ENCODE measurements at places on chromosomes 5 and 9.

GRCh38 chr5:68046445-68046844 is 169.1 kb upstream of the PIK3R1 start:
- DNase-seq, result no peak

DNA sequence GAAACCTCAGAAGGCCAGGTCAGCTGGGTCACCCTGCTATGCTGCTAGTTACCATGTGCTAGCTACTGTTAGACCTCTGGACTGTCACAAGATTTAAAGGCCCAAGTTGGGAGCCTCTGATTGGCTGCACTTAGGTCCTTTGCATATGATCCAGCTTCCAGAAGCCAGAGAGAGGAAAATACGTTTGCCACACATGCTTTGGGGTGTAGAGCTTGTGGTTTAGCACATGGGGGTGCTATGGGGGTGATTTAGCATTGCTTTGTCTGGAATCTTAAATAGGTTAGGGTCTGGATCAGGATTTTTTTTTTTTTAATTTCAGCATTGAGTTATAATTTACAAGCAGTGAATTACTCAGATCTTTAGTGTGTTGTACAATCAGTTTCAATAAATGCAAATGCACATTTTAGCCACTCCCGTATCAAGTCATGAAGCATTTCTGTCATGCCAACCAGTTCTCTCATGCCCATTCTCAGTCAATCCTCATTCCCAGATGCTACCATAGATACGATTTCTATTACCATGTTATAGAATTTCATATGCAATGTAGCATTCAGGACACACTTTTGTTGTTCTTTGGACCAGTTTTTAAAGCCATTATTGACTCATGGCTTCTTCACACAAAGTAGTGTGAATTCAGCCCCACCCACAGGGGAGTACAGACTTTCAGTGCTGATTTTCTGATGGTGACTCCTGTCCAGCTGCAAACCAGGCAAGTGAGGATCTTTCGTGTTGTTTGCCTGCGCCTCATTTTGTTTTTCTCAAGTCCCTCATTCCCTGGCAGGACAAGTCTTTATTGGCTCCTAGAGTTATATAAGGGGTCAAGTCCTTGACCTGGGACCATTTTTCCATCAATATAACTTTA is 250.4 kb downstream of the LRRC70 start:
- DNase-seq, result no peak

DNA sequence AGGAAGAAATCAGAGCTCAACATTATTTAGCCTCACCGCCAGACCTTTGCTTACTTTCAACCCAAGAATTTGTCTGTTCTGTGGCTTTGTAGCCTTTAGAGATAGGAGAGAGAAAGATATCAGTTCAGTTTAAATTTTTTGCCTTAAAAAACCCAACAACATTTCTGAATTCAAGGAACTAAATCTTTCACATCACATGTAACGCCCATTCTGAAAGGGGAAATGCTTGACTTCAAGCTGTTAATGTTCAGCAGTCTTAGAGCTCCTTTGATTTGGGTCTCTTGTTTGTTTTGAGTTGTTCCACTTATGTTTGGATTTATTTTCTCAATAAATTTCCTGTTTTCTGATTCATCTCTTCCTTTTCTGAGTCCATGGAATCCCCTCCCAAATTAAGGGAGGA is 294.5 kb downstream of the ARHGAP26 start:
- DNase-seq, result no peak

DNA sequence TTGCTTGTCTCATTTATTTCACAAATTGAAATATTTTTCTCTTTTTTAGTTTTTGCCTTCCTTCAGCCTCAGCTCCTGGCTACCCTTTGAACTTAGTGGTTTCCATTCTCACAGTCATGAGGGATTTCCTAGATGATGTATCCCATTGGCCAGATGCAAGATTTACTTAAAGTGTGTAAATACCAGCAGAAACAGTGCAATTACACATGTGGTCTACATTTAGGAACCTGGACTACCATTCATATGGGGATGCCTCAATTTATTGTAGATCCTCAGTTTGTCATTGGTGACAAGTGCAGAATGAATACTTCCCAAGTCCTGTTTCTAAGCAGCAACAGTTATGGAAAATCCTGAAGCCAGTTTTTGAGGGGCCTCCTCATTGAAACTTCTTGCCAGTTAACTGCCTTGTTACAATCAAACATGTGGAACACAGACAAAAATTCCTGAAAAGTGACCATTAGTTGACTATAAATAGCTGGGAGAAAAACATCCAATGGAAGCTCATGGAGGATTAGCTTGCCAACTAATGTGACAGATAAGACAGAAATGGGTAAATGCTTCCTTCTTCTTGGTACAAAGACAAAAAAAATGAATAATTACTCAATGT is 113.6 kb upstream of the FER start:
- DNase-seq, result no peak

GRCh38 chr9:13554626-13555025 is 275.1 kb upstream of the MPDZ start:
- DNase-seq, result no peak

- no peak for DNase-seq
Measured at GRCh38 chr9:121505903-121506735, 6.5 kb upstream of the GGTA1 start.

GRCh38 chr5:142465476-142465875 is 140.7 kb upstream of the SPRY4 start:
- DNase-seq, result no peak

DNA sequence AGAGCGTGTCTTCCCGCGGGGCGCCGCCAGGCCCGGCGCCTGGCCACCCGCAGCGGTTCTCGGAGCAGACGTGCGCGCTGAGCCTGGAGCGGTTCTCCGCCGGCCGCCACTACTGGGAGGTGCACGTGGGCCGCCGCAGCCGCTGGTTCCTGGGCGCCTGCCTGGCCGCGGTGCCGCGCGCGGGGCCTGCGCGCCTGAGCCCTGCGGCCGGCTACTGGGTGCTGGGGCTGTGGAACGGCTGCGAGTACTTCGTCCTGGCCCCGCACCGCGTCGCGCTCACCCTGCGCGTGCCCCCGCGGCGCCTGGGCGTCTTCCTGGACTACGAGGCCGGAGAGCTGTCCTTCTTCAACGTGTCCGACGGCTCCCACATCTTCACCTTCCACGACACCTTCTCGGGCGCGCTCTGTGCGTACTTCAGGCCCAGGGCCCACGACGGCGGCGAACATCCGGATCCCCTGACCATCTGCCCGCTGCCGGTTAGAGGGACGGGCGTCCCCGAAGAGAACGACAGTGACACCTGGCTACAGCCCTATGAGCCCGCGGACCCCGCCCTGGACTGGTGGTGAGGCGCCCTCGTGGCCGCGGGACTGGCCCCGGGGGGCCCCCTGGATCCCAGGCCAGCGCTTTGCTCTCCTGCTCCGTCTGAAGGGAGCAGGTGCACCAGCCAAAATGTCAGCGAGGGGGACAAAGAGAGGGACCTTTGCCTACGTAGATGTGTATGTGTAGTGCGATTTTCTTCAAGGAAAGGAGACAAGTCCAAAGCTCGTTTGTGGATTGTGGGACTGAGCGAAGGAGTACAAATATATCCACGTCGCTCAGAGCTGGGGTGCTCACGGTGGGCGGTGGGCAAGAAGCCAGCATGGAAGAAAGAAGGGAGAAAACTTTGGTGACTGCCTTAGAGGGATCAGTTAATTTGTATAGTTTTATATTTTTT is 19.5 kb downstream of the BTNL9 start:
- no peak for DNase-seq

GRCh38 chr9:125654121-125654520 is 52.9 kb downstream of the MAPKAP1 start:
- no peak for DNase-seq

DNA sequence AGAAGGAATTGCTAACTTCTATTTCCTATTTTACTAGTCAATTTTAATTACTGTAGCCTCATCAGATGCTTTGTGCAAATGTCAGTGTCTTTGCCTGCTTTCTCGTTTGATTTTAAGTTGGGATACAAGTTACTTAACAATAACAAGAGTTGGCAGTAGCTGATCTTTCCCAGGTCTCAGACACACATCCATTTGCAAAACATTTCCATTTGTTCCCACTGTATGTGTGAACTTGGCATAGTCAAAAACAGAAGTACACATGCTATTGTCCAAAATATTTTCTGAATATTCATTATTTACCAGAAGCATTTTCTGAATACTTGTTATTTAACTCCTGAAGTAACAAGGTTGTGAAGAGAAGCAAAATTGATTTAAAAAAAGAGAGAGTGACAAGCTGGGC is 35.0 kb upstream of the NAA35 start:
- no peak for DNase-seq

DNA sequence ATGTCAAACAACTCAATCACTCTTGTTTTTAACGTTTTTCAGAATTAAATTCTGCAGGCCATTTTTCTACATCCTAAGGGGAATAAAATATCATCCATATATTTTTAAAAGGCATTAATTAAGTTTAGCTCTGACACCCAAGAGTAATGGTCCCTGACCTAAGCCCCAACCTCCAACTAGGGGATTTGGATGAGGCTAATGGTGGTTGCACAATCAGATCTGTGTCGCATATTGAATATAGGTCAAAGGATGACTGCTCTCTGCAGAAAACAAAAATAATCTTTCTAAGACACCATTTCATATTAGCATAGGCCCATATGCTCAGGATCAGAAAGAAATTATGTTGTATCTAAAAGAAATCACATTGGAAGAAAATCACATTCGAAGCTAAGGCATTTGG is 20.7 kb downstream of the CDH6 start:
- no peak for DNase-seq

DNA sequence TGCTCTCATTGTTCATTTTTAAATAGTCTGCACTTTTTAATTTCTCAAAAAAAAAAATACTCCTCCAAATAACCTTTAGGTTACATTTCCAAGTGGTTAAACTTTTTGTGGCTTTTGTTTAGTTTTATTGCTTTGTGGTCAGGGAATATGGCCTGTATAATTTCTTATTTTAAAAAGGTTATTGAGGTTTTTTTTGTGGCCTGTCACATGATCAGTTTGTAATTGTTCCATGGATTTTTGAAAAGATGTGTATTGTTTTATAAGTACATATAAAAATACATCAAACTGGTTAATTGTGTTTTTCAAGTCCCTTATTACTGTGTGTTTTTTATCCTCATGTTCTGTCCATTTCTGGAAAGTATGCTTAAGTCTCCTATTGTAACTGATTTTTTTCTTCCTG is 64.0 kb downstream of the ZNF618 start:
- DNase-seq, result no peak
